Activated CD4-positive, alpha-beta T cell treated with anti-CD3 and anti-CD28 coated beads, Interleukin-2, amount 10 ng/mL, durations not matched to agents 24 days and 14 days (primary cell): ENCODE measurements at places on chromosomes 13 and 19. TPM values are rescaled to one million over a fixed set of nuclear protein-coding genes. Genes with fewer than 3 reads are reported as not detected.

- no peak for DNase-seq
Measured at GRCh38 chr13:66675620-66676019, 554.5 kb downstream of the PCDH9 start.

DNA sequence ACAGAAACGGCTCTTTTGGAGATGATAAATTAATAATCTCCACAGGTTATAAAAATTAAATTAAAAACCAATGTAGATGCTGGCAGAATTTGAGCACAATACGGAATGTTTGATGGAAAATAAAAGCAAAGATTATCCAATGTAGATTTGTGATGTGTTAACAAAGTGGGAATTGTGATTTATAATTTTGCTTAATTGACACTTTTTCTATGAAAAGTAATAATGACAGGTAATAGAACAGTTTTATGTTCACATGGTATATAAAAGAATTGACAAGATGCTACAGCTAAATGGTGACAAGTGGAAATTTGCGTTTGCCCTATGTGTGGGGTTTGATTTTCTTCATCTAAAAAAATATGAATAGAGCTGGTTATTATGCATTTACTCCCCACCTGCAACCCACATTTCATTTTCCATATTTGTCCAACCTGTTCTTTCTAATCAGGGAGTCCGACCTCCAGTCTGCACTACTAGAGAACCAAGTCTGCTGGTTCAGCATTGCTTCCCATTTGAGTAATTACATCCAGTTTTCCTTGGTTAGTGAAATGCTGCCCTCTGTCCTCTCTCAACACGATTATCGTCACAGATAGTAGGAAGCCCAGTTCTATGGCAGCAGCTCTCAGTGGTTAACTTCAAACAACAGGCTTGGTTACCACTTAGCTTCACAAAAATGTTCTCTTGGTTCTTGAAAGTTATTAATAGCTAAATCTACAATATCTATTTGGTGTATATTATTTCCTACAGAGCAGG, 61.4 kb upstream of the SLITRK1 start:
- DNase-seq: no peak

DNA sequence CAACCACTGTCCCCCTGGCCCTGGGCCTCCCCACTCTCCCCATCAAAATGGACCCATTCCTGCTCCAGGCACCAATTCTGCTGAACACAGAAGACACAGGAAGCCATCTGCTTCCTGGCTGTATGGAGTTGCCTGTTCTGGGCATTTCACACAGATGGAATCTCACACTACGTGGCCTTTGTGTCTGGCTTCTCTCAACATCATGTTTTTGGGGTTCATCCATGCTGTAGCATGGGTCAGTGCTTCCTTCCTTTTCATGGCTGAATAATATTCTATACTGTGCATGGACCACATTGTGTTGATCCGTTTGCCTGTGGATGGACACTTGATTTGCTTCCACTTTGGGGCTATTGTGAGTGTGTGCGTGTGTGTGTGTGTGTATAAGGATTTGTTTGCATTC, 15.0 kb upstream of the KLF2 start:
- no peak for DNase-seq

DNA sequence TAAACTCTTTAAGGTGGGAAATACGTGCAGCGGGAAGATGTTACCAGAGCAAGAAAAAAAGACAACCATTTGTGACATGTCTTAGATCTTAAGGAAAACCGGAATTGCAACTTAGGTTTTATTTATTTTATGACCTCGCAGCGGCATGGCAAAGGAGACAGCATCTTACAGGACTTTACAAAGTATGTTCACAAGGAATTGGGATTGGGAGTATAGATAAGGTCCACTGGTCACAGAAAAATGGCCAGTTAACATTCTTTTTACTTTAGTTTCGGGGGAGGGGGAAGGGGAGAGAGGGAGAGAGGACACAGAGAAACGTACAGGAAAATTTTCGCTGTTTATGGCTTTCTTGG, 104.5 kb upstream of the DIAPH3 start:
- DNase-seq: no peak

- no peak for DNase-seq
Measured at GRCh38 chr19:37114001-37114400, 35.8 kb downstream of the ZNF420 start.

GRCh38 chr19:23804676-23805075, 46.0 kb upstream of the ZNF681 start:
- no peak for DNase-seq

- no peak for DNase-seq
Measured at GRCh38 chr13:74115133-74115532, 19.1 kb downstream of the KLF12 start.

DNA sequence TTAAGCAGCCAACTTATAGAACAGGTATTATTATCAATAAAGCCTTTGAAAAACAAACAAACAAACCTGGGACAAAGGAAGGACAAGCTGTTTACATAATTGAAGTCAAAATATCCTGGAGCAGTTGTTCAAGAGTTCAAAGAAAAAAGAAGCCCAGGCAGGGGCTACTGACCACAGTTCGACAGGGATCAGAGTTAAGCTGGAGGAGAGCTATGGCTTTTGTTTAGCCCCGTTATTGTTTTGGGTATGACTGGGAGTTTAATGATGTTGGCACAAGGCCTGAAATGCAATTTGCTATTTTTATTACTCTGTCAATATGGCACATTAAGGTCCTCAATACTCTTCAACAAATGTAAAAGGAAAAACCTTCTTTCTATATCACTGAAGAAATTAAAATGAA, 624.4 kb upstream of the KLHL1 start:
- no peak for DNase-seq

GRCh38 chr19:48186015-48186414, 15.5 kb downstream of the ZSWIM9 start:
- no peak for DNase-seq

The DAND5 gene
- total RNA-seq: 0.12 TPM in 1 of 2 replicates, not detected in the other

The MYH14 gene
- total RNA-seq: not detected in 2 replicates

The NKG7 gene
- total RNA-seq: 363 and 379 TPM in 2 replicates

The RASIP1 gene
- 0.71 and 0.82 TPM in 2 replicates for total RNA-seq

The PCDH8 gene
- total RNA-seq: not detected in 2 replicates

The LRRC63 gene
- total RNA-seq: 0.26 and 0.40 TPM in 2 replicates
